ENCODE measurements at places on chromosomes 1 and 21. TPM values are rescaled to one million over a fixed set of nuclear protein-coding genes. Genes with fewer than 3 reads are reported as not detected.

DNA sequence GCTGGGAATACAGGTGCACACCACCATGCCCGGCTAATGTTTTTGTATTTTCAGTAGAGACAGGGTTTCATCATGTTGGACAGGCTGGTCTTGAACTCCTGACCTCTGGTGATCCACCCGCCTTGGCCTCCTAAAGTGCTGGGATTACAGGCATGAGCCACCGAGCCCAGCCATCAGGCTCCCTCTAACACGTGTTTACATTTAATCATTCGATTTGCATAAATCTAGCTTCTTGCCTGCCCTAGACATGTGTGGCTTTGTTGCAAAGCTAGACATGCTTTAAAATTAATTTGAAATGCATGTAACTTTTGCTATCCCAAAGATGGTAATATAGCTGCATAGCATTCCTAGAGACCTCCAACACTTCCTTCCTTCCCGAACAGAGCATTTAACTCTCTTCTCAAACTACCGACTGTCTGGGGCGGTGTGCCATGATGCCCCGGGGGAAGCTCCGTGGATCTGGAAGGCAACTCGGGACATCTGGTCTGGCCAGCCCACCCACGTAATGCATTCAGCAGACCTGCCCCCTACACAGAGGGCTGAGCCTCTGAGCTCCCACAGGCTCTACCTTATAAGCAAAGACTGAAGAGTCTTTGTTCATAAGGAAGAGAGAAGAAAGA, 34.6 kb upstream of the NID1 start:
- DNase-seq: no peak

DNA sequence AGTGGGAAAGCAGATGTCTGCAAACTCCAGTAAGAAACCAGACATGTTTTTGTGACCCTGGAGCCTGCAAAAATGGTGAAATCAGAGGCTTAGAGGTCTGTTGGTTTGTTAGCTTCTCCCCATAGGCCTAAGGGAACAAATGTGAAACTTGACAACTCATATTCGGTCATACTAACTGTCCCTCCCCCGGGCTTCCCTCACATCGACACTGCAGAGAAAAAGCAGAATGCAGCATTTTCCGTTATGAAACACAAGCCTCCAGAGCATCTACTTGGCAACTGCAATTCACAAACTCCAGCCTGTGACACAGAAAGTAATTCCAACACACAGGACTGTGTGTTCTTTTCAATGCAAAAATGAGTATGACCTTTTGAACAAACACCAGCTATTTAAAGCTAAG, 3.7 kb downstream of the KCNA2 start:
- no peak for DNase-seq

DNA sequence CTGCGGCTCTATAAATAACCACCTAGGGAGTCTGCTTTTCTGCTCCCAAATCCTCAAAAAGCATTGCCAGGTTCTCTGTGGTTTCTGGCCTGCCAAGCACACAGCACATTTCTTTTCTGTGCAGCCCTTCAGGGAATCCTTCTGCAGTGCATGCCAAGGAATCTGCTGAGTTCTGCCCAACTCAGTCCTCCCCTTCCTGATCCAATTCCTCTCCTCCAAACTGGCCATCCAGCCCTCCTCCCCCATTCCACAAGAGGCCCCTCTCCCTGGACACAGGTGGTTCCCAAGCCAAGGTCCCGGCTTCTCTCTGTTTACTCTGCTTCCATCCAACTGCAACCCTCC, 61.8 kb downstream of the HIVEP3 start:
- no peak for DNase-seq

- DNase-seq: no peak
Measured at GRCh38 chr1:220335668-220336067, 63.4 kb upstream of the RAB3GAP2 start.

DNA sequence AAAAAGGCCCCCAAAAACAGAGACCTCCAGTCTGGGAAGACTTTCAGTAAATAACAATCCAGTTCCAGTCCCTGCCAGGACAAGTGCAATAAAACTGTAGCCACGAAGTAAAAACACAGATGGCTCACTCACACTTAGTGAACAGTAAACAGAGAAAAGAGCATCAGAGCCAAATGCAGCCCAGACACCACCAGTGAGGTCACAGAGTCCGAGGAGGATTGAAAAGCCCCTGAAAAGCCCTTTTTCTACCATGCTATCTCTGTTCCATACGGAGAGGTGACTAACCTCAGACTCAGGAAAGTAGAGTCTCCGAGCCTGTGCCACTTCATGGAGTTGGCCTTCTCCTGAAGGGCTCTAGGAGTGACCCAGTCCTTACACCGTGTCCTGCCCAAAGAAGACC, 84.5 kb downstream of the COLGALT2 start:
- DNase-seq: no peak

- no peak for DNase-seq
Measured at GRCh38 chr1:24299901-24300300, 19.3 kb upstream of the GRHL3 start.

GRCh38 chr1:178530502-178530901, 17.6 kb downstream of the TEX35 start:
- DNase-seq: no peak

PFKL gene
- 129 TPM for total RNA-seq

- DNase-seq: no peak
Measured at GRCh38 chr21:38920631-38921398, 115.1 kb downstream of the ETS2 start.

Data from chondrocyte (in vitro differentiated cells).